ENCODE measurements at places on chromosomes 12 and 14. TPM values are rescaled to one million over a fixed set of nuclear protein-coding genes. Genes with fewer than 3 reads are reported as not detected.

TTC6 gene
- total RNA-seq, result not detected

IL26 gene
- 0.42 TPM for total RNA-seq

PRR13 gene
- 207 TPM for total RNA-seq

CEBPE gene
- 0.37 TPM for total RNA-seq

NUBPL gene
- total RNA-seq, result 11.5 TPM

VDR gene
- 56.4 TPM for total RNA-seq

PELI2 gene
- total RNA-seq, result 6.2 TPM

MTA1 gene
- 106 TPM for total RNA-seq

STYK1 gene
- not detected for total RNA-seq

LRRC10 gene
- total RNA-seq, result not detected

LRP6 gene
- total RNA-seq, result 3.9 TPM

GPR132 gene
- total RNA-seq, result 15.3 TPM

SLC41A2 gene
- 2.7 TPM for total RNA-seq

CIROP gene
- not detected for total RNA-seq

OAS2 gene
- 196 TPM for total RNA-seq

SMCO2 gene
- total RNA-seq, result 0.19 TPM

ACSS3 gene
- not detected for total RNA-seq

CYP27B1 gene
- 6.1 TPM for total RNA-seq

KRT73 gene
- 1.4 TPM for total RNA-seq

SIRT4 gene
- total RNA-seq, result 2.0 TPM

CHMP4A gene
- total RNA-seq, result 66.5 TPM

OR6C2 gene
- not detected for total RNA-seq

PPFIA2 gene
- not detected for total RNA-seq
